Activated naive CD8-positive, alpha-beta T cell treated with anti-CD3 and anti-CD28 coated beads, Interleukin-2, amount 50 U/mL, for 16 hours (primary cell): ENCODE measurements at places on chromosomes 13 and 19.

GRCh38 chr19:28841531-28841930 lies 371.4 kb downstream of the UQCRFS1 start:
- no peak for DNase-seq

- DNase-seq = no peak
Measured at GRCh38 chr13:105441051-105441750, 1094.3 kb downstream of the EFNB2 start.

- DNase-seq = no peak
Measured at GRCh38 chr13:93547886-93548285, 321.3 kb downstream of the GPC6 start.

DNA sequence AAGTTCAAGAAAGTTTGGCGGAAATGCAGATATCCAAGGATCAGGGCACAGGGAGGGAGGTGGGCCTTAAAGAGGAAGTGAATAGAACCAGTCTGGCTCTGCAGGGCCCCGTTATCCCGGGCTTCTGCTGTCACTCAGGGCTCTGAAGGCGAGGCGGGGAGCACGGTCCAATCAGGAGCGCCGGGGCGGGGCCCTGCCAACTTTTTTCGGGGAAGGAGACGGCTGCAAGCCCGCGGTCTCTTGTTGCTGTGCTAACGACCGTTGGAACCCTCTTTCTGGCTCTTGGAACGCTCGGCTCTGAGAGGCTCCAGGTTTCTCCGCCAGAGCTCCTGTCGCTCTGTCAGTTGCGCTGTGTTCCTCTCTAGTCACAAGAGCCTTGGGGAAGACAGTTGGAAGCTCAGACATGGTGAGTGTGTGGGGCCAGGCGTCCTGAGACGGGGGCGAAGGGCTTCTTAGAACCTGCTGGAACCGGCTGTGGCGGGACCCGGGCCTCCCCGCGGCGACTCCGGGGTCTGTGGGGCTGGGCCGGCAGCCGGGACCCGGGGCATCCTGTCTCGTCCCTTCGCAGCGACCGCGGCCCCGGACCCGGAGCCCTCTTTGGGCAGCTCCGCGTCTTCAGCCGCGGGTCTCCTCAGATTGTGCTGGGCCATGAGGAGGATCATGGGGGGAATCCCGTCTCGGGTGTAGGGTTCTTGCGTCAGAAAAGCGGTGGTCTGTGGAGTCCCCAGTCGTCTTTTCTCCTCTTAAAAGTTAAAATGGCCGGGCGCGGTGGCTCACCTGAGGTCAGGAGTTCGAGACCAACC lies 27.7 kb downstream of the ZNF844 start:
- DNase-seq = peak; percentile 39

- no peak for DNase-seq
Measured at GRCh38 chr19:51664997-51665396, 18.4 kb upstream of the SIGLEC14 start.

DNA sequence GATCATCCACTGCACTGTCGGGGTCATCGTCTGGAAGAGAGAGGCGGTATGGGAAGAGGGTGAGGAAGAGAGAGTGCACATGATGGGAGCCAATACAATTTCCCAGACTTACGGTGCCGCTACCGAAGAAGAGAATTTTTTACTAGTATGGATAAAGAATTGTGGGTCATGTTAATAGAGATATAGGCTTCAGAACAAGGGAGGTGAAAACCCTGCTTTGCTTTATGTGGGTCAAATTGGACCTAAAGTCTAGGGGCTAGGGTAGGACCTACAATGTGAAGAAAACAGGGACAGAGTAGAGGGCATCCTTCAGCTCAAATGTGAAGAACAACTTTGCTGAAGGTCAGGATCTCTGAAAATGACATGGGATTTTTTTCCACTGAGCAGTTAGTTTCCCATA lies 29.9 kb downstream of the UNC13A start:
- no peak for DNase-seq

GRCh38 chr19:13957051-13957450 lies 4.7 kb downstream of the DCAF15 start:
- DNase-seq = no peak

DNA sequence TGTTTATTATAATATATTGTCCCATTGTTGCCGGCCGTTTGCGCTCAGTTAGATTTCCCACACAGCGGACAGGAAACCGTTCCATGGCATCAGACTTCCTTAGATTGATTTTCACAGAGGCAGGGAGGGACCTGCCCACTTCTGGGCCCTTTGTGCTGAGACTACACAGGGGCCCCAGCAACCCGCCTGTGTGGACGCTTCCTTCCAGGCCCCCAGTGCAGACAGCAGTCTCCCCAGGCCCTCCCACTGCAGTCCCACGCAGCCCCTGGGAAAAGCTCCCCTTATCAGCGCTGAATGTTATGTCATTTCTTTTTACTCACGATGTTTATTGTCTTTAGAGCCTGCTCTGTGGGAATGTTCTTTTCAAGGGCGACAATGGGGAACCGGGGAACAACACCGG lies 351.7 kb upstream of the ARGLU1 start:
- DNase-seq = no peak

- DNase-seq = no peak
Measured at GRCh38 chr13:50291611-50292010, 276.4 kb downstream of the KCNRG start.

- DNase-seq = peak; percentile 30
Measured at GRCh38 chr19:42433503-42434260, 6.5 kb upstream of the LIPE start.

- no peak for DNase-seq
Measured at GRCh38 chr13:44818016-44818415, 171.3 kb downstream of the NUFIP1 start.

- DNase-seq = peak; percentile 68
Measured at GRCh38 chr19:38769635-38770211, 3.6 kb downstream of the LGALS7 start.
